ENCODE measurements at places on chromosomes 11 and 22.

- no peak for DNase-seq
These were observed 27.9 kb downstream of the GNAZ start for GRCh38 chr22:23098230-23098705.

DNA sequence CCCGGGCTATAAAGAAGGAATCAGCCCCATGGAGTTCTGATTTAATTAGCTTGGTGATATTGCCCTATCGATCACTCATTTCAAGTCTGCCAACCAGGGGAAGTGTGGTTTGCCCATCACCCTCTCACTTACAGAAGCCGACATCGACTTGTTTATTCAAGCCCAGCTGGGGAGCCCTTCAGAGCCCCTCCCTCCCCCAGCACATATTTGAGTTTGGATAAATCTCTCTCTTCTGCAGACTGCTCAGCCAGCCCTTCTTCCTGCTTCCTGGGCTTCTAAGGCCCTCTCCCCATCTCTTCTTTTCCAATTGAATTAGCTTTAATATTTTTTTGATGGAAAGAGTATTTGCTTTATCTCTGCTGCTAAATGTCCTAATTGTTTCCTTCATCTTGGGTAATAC, 299.0 kb downstream of the MIAT start:
- no peak for DNase-seq

- no peak for DNase-seq
These were observed 15.8 kb downstream of the SHANK3 start for GRCh38 chr22:50688448-50688847.

DNA sequence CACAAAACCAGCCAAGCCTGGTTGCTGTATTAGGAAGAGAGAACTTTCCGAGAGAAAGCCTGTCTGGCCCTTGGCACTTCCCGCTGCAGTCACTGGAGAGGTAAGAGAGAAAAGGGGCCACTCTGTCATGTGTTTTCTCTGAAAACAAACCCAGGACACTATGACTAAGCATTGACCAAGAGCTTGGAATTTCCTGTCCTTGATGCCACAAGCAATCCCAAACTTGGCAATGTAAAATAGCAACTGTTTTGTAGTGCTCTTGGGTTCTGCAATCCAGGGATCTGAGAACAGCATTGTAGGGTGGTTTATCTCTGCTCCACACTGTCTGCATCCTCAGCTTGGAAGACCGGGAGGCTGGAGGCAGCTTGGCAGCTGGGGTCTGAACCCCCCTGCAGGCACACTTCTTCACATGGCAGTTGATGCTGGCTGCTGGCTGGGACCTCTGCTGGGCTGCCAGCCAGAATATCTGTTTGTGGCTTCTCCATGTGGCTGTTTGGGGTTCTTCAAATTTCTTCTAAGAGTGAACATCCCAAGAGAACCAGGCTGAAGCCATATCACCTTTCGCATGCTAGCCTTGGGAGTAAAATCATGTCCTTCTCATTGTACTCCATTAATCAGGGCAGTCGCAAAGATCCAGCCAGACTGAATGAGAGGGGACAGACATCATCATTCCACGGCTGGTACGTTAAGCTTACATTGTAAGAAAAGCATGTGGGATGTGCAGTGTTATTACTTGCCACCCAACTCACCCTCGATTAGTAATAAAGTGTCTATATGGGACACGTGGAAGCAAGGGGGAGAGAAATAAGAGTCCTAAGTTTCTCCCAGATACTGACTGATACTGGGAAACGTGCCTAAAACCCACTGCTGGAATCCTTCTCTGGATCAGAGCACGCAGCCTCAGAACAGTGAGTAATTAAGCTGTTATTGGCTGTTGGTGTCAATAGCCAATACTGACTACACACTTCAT, 537.4 kb upstream of the B3GAT1 start:
- DNase-seq, result no peak

DNA sequence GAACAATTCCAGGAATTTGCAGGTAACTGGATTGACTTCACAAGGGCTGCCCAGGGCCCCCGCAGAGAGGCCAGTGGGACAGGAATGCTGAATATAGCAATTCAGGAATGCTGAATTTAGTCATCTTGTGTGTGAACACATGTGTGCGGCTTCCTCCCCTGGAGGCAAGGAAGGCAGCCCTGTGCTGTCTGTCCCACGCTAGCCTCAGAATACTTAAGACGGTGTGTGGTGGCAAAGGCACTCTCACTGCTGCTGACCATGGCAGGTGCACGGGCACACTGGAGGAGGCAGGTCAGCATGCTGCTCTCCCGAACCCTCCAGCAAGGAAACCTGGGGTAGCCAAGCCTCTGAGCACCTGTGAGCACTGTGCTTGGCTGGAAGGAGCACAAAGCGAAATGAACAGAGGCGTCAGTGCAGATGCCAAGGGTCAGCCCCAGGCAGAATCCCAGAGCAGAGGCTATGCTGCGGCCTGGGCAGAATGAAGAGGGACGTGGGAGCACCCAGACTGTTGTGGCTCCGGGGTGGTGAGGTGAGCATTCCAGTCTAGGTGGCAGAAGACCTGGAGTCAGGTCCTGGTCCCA, 2.7 kb downstream of the GNAZ start:
- DNase-seq, result no peak

- DNase-seq, result no peak
These were observed 2.0 kb upstream of the SAA1 start for GRCh38 chr11:18264035-18264434.

- no peak for DNase-seq
These were observed 1.6 kb upstream of the TSPAN18 start for GRCh38 chr11:44725016-44725685.

- no peak for DNase-seq
These were observed 8.5 kb downstream of the CRELD2 start for GRCh38 chr22:49926916-49927315.

DNA sequence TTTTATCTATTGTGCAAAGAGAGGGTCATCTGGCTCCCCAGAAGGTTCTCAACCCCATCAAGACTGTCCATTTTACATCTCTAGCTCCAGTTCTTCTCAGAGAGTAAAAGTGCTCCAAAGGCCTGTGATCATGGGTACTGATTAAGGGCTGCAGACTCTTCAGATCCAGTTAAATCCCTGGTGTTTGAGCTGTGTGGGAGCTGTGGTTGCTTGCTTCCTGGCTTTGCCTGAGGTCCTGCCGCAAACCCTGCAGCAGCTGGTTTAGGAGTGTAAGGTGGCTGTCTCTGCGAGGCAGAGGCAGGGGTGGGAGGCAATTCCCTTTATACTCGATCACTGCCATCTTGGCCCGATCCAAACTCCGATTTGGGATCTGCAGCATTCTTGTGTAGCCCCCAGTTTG, 1.2 kb downstream of the MRPL17 start:
- DNase-seq, result no peak

DNA sequence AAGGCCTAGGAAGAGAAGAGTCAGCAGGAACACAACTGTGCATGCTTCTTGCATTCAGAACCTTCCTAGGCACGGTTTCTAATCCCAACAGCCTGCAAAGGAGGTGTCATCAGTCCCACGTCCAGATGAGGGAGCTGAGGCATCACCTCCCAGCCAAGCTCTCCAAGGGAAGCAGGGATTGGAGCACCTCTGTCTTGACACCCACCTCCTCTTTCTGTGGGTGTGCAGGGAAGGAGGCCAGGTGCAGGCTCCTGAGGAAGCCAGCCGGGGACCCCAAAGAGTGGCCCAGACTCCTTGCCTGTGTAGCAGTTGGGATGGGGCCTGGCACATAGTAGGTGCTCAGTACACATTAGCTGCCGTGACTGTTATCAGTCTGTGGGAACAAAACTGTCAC, 2.0 kb downstream of the PNPLA5 start:
- DNase-seq, result no peak

DNA sequence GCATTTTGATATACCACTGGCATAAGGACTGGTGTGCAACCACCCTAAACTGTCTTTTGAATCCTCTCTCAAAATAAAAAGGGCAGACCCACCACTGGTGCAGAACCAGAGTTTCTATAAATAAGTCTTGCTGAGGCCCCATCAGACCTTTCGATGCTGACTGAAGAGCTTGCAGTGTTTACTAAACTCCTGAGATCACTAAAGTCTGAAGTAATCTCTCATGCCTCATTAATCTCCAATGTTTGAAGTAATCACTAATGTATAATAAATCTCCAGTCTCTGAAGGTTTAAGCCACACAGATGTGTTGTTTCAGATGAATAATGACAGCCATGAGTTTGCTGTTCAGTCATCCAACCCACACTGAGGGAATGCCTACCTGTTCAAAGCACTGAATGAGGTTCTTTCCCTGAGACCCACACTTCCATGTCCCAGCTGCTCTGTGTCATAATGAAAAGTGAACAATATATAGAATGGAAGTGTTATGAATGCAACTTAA, 50.6 kb upstream of the DEUP1 start:
- DNase-seq, result no peak

DNA sequence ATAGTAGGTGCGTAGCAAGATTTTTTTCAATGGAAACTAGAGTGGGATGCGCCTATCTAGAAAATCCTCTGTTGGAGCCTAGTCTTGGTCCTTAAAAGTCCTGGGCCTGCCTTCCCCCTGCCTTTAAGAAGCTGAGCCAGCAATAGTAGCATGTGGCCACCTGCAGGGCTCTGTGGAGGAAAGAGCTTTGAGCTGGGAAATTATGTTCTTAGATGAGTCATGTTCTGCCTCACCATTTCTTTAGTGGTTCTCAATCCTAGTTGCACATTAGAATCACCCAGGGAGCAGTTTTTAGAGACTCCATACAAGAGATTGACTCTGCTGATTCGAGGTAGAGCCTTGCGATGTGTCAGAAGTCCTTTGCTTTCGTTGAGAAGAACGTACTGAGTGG, 133.5 kb downstream of the COMMD9 start:
- DNase-seq, result no peak

GRCh38 chr11:23540101-23540561, 679.9 kb upstream of the CCDC179 start:
- DNase-seq, result no peak

DNA sequence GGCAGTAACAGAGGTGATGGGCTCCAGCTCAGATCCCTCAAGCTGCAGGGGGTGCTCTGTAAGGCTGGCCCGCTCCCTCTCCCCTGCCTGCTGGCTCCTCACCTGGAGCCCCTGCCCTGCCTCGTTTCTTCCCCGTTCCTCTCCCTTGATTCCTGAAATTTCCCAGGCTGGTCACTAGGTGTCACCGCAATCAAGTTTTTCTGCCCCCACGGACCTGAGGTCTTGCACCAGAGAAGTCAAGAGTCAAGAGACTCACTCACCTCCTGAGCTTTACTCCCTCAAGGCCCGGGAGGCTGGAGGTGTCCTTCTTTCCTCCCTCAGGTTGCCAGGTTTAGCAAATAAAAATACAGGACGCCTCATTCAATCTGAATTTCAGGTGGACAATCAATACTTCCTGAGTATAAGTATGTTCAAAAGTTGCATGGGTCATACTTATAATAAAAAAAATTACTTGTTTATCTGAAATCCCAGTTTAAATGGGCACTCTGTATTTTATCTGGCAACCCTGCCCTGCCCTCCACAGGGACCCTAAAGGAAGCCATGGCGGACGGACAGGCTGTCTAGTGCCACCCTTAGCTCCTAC, 69.2 kb downstream of the SCUBE1 start:
- no peak for DNase-seq

DNA sequence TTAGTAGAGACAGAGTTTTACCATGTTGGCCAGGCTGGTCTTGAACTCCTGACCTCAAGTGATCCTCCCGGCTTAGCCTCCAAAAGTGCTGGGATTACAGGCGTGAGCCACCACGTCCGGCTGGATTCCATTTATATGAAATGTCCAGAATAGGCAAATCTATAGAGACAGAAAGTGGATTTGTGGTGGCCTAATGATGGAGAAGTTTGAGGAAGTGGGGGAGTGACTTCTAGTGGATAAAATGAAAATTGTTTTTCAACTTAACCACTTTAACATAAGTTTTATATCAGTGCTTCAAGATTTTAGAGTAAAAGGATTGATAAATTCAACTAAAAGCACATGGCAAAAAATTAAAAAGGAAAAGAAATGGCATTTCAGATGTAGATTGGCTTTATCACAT, 66.2 kb downstream of the HIPK3 start:
- no peak for DNase-seq

GRCh38 chr11:6652182-6652581, 3.4 kb downstream of the DCHS1 start:
- no peak for DNase-seq

DNA sequence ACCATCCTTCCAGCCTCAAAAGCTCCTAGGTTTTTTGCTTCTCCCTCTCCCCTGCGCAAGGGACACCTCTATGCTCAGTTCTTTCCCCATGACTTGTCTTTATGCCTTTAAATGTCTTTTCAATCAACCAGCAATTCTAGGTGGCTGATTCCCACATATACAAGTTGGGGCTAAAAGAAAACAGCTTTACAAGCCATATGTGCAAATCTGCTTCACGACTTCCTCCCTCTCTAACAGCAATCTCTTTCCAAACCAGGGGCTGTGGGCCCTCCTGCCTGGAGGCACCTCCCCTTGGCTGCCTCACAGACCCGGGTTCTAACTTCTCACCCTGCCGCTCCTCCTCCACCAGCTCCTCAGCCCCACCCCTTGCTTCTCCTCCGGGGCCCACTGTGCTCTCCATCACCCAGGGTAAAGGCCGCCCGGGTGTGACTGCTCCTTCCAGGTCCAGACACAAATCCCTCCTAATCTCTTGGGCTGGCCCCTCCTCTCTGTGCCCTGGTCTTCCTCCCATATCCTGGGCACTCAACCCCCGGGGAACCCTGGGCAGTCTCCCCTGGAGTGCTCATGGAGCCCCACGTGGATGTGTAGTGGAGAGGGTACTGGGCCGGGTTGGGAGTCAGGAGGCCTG, 14.1 kb downstream of the TMPRSS13 start:
- no peak for DNase-seq

- DNase-seq, result no peak
These were observed 1.1 kb downstream of the DHCR7 start for GRCh38 chr11:71446942-71447688.

DNA sequence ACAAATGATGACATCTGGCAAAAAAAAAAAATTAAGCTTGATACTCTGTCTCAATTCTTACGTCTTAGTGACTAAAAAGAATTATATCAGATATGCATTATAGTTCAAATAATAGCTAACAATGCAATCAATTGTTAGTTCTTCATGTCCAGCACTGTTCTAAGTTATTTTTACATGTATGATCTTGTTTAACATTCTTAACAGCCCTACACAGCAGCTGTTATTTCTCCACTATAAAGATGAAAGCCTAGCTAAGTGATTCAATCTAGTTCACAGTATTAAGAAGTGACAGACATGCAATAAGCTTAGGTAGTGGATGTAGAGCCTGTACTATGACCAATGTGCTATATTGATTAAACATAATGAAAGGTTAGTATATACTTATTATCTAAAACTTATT, 4.1 kb downstream of the ZNF214 start:
- no peak for DNase-seq

DNA sequence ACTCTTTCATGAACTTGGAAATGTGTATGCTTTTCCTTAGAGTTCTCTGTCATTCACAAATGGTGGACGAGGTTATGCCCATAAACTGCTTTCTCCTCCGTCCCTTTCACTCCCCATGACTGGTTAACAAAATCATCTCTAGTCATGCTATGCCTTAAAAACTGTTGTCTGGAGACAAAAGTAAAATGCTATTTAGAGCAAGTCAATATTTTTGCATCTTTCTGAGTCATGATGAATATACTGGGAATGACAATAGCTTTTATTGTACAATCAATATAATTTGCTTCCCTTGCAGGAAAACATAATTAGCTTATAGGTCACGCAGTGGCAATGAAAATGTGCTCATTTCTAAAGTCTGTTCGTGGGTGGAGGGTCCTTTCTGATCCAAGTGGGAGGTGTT, 216.7 kb upstream of the SORL1-AS1 start:
- DNase-seq, result no peak

GRCh38 chr11:133738624-133739023, 106.7 kb downstream of the SPATA19 start:
- DNase-seq, result no peak
